ENCODE measurements at places on chromosomes 12 and 14. TPM values are rescaled to one million over a fixed set of nuclear protein-coding genes. Genes with fewer than 3 reads are reported as not detected.
A peak's percentile ranks its signal among the peaks of the same experiment; 100 is the strongest.

- DNase-seq = no peak
Measured at GRCh38 chr12:93706824-93707223, 29.6 kb downstream of the CRADD start.

DNA sequence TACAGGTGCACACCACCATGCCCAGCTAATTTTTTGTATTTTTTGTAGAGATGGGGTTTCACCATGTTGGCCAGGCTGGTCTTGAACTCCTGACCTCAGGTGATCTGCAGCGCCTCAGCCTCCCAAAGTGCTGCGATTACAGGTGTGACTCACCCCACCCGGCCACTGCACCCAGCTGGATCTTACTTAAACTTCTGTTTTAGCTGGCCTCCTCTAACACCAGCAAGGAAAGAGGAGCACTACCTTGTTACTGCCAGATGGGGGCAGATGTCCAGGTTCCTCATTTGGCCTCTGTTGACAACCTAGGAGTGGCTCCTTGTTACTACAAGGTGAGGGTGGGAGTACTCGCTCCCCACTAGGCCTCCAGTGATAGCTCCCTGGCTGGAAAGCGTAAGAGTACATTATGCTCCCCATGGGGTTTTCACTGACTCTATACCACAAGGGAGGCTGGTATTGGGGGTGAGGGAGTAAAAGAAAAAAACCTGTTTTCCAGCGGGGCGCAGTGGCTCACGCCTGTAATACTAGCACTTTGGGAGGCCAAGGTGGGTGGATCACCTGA is 13.2 kb upstream of the ARF6 start:
- no peak for DNase-seq

DNA sequence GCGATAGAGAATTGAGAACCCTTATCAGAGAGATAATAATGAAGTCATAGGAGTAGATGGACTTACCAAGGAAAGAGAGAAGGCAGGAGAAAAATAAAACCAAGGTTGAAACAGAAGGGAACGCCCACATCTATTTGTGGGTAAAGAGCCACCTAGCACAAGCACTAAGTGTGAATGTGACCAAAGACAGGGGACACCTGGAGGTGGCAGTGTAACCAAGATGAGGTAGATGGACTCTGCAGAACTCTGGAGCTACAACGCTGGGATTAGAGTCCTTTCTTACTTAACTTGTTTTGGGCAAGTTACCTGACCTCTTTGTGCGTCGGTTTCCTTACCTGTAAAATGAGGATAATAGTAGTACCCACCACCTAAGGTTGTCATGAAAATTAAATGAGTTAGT is 101.9 kb downstream of the SLC5A8 start:
- DNase-seq = no peak

GRCh38 chr12:25187781-25188180 is 7.2 kb downstream of the DNAI7 start:
- DNase-seq = peak; percentile 75

The PIANP gene
- not detected for total RNA-seq

The SLC39A9 gene
- 163 TPM for total RNA-seq

All from osteoblast (primary cell).